Cerebellar cortex (tissue), 1 donor: ENCODE measurements at places on chromosomes 3 and 15.

- DNase-seq: peak; percentile 48
These were observed 410.5 kb upstream of the CADM2 start for GRCh38 chr3:84547971-84548970.

GRCh38 chr15:67765701-67766100 is 59.6 kb upstream of the SKOR1 start:
- DNase-seq: no peak

DNA sequence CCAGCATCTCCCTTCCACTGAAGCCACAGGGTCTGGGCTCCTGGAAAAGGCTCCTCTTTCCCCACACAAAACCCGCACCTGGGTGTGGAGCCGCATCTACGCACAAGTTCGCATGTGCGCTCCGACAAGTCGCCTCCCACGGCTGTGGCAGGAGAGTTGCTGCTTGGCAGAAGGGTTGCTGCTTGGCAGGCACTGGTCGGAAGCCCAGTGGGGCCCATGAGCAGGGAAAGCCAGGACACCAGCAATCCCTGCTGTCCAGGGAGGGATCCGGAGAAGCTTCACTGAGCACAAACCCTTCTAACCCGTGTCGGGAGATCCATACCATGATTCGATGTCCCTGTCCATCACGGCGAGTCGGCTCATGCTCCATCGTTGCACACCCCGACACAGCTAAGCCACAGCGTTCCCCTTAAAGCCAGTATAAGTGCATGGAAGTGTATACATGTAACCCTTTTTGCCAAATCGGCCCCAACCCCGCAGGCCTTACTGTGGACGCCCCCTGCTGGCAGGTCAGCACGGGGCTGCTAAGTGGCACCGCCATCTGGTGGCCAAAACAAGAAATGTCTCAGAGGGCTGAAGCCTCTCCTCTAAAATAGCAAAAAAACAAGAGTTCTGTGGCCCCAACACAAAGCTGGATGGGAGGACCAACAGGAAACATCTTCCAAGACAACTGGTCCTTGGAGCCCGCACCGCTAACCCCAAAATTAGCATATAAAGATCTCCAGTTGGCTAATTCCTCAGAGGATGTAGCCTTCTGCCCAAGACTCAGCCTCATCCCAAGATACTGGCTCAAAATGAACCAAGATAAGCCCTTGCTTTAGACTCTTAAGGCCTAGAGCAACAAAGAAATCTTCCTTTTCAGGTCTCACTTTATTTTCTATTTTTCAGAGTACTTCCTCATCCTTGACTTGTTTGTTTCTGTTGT is 8.3 kb downstream of the ANKRD63 start:
- DNase-seq: peak; percentile 85

DNA sequence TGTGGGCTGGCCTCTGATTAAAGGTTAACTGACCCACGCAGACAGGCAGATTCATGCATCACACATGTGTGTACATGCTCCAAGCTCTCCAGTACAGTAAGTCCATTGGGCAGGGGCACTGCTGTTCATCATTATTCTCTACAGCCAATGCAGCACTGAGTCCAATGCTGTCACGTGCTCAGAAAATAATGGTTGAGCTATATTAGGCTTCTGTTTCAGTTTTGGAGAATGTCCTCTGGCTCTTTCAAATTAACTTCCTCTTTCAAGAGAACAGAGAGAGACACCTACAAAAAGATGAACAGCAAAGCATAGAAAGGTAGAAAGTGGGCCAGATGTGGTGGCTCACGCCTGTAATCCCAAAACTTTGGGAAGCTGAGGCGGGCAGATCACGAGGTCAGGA is 202.6 kb downstream of the MEX3B start:
- DNase-seq: no peak

- DNase-seq: no peak
These were observed 238.6 kb downstream of the CHL1 start for GRCh38 chr3:435161-435560.

GRCh38 chr3:151436675-151437446 is 24.0 kb downstream of the IGSF10 start:
- no peak for DNase-seq
